ENCODE measurements at places on chromosomes 5 and 9.

- DNase-seq, result no peak
These were observed 719 bp upstream of the ISCA1 start for GRCh38 chr9:86282979-86283535.

- no peak for DNase-seq
These were observed 10.8 kb downstream of the NSG2 start for GRCh38 chr5:174056064-174056847.

- no peak for DNase-seq
These were observed 30.7 kb downstream of the CTNND2 start for GRCh38 chr5:11873587-11873986.

GRCh38 chr9:119838210-119838609, 469.0 kb upstream of the BRINP1 start:
- DNase-seq, result no peak

DNA sequence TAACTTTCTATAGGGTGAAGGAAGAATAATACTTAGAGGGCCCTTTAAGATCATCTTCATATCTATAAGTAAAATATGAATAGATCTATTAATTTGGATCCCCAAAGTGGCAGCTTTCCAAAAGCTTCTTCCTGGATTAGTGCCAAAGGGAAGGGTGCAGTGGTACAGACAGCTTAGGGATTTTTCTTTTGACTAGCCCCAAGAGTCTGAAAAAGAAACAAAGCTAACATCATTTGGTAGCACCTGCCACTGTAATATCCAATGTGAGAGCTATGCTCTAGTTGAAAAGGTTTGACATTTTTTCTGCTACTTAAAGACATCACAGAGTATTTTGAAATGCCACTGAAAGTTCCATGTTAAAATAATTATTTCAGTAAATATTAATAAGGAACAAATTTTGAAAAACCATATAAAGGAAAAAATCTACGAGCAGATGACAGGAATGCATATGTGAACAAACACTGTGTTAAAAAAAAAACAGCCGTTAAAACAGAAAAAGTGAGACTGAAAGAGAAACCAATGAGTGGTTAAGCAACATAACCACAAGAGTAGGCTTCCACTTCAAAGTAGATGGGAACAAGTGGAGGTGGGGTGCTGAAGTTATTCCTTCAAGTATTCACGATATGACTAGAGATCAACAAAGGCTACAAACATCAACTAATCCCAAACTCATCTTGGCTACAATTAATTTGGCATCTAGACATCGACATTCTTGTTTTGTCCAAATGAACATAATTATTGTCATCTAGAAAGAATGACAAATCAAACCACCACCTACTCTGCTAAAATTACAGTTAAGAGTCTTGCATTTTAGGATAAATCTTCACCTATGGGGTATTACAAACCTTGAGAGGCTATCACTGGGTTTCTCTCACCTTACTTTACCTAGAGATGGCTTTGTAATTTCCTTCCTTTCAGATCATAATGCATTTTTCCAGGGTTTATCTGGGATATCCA, 137.5 kb downstream of the CPLANE1 start:
- DNase-seq, result no peak

DNA sequence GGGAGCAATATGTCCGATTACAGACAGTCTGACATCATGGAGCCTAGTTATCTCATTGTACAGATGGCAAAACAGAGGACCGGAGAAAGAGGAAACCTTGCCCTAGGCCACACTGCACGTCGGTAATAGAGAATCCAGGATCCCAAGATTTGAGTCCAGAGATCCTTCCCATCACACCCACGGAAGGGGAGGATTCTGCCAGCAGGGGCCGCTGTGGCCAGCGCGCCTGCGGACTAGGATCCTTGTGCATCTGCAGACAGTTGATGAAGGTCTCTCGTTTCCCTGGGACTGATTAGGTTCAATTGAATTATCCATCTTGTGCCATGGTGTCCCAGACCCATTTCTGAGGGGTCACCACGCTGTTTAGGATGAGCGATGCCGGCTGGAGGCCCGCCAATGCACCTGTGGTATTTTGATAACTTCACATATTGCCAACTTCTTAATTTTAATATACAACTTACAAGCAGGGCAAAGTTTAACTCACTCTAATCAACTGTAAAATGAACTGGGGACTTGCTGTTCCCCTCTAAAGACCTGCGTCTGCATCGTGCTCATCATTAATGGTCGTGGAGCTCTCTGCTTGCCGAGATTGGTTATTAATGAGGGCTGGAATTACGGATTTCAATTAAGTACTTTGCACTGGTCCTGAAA, 592.7 kb upstream of the BRINP1 start:
- DNase-seq, result no peak

DNA sequence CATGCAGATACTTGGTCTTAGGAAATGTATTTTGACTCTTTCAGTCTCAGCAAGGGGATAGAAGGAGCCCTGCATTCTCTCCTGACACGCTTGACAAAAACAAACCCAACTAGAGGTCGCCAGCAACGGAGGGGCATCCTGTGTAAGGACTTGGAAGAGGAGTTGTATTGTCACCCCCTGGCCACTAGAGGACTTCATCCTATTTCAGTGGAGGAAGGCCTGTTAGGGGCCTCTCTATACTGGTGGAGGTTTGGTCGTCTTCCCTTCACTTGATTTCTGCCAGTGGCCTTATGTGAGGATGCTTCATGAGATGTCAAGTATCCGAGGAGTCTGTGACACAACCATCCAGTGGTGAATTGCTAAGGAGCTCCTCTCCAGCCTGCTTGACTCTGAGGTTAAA, 122.8 kb upstream of the STC2 start:
- DNase-seq, result peak; percentile 54

GRCh38 chr5:76319673-76320072, 83.4 kb upstream of the IQGAP2 start:
- DNase-seq, result no peak

- DNase-seq, result no peak
These were observed 9.9 kb upstream of the PPP2R2B start for GRCh38 chr5:146888351-146888978.

GRCh38 chr9:99680191-99680590, 141.5 kb upstream of the NR4A3 start:
- peak; percentile 39 for DNase-seq

- DNase-seq, result no peak
These were observed 884.0 kb upstream of the ACO1 start for GRCh38 chr9:31500422-31500821.

- peak; percentile 56 for DNase-seq
These were observed 33.5 kb downstream of the CSNK1G3 start for GRCh38 chr5:123545506-123545905.

GRCh38 chr5:75439276-75439675, 72.2 kb downstream of the CERT1 start:
- no peak for DNase-seq

GRCh38 chr9:124008303-124008693, 3.3 kb upstream of the LHX2 start:
- DNase-seq, result no peak

- no peak for DNase-seq
These were observed 164.4 kb upstream of the FOXD4L5 start for GRCh38 chr9:65449423-65449822.

- no peak for DNase-seq
These were observed 118.0 kb downstream of the PLPPR1 start for GRCh38 chr9:101146508-101146907.

- no peak for DNase-seq
These were observed 607.2 kb upstream of the CLINT1 start for GRCh38 chr5:158466191-158466590.

DNA sequence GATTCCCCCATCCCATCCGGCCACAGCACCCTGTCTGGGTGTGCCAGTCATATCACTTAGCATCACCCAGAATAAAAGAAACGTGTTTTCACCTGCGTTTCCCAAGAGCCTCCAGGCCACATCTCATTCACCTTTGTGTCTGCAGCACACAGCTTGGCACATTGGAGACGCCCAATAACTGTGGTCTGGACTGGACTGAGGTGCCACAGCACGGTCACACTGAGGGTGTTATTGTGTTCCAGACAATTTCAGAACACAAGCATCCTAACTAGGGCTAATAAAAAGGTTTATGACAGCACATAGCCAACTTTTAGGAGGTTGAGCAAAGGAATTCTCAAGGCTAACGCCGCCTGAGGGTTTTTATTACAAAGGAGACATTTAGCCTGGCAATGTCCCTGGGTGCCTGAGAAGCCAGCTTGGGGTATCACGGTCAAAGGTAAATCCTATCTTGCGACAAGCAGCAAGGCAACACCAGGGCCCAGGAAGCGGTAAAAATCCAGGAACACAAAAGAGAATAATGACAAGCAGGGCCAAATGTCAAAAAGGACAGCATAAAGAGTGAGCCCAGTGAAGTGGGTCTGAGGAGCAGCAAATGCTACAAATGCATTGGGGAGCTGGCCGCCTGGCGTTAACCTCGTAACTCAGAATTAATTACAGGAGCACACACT, 3.4 kb downstream of the EPB41L4B start:
- DNase-seq, result no peak

GRCh38 chr9:128151309-128152132, 2.3 kb downstream of the LCN2 start:
- DNase-seq, result no peak

DNA sequence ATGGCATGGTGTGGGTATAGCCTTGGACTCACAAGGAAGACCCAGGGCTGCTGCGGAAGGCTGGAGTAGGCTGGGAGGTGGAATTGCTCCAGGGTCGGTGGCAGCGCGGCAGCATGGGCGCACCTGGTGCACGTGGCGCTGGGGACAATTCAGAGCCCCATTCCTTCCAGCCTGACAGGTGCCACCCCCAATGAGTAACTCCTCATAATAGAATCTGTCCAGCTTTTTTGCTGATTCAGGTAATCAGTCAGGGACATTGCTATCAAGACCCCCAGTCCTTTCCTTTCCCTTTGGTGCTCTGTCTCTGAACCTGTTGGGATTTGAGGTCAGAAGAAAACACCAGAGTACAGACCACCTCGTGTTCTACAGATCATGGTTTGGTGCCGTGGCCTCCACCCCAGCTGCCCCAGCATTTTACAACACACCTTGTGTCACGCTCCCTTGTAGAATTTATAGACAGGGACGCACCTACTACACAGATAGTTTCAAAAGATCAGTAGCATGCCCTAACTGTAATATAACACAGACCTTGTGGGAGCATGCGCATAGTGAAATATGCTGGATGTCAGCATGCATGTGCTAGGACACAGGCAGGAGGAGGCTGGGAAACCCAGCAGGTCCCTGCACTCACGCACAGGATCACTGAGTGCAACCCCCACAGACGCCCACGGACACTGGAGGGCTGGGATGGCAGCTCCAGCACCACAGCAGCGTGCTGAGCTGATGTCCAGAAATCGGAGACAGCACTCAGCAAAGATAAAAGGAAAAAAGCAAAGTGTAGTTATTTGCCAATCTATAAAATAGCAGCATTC, 47.9 kb upstream of the CTSL start:
- no peak for DNase-seq

DNA sequence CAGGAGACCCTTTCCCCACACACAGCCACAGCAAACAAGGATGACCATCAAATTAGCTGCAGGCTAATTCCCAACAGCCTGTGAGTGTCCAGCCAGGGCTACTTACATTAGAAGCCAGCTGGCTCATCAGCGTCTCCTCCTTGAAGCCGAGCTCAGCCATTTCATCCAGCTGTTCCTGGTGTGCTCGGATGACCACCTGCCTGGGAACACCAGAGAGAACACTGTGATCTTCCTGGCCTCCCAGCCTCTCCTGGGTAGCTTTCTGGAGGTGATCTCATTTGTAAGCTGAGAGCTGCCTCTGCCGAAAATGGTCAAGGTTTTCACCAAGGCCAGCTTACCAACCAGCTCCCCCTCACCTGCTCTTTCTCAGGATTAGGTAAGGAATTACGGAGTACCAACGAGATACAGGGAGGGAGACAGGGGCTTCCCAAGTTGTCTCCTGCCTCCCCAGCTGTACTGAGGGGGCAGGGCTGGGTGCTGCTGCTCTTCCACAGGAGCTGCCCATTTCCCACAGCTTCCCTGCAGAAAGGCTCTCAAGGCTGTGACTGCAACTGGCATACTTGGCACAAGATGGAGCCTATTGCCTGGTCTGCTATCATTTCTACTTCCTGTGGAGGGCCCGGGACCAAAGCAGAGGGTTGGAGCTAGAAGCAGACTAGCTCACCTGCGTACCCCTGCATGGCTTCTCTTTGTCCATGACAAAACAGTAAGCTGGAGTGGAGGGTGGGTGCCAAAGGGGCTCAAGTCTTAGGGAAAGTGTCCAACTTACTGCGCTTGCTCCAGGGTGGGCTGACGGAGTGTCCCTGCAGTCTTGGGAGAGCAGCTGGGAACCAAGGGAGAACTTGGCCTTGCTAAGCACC, 73.9 kb downstream of the KIF24 start:
- no peak for DNase-seq

DNA sequence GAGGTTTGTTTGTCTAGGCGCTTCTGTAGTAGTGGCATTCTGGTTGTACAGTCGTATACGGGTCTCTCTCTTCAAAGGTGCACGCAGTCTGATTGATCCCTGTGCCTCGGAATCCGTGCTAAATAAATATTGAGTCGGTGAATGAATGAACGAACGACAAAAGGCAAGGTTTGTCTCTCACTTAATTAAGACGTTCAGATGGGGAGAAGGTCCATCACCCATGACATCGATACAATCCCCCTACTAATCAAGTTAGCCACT, 500 bp upstream of the CREBRF start:
- DNase-seq, result no peak

- DNase-seq, result no peak
These were observed 819.1 kb upstream of the GRAMD2B start for GRCh38 chr5:125604104-125604503.

- no peak for DNase-seq
These were observed 130.1 kb downstream of the AUH start for GRCh38 chr9:91231619-91232018.

DNA sequence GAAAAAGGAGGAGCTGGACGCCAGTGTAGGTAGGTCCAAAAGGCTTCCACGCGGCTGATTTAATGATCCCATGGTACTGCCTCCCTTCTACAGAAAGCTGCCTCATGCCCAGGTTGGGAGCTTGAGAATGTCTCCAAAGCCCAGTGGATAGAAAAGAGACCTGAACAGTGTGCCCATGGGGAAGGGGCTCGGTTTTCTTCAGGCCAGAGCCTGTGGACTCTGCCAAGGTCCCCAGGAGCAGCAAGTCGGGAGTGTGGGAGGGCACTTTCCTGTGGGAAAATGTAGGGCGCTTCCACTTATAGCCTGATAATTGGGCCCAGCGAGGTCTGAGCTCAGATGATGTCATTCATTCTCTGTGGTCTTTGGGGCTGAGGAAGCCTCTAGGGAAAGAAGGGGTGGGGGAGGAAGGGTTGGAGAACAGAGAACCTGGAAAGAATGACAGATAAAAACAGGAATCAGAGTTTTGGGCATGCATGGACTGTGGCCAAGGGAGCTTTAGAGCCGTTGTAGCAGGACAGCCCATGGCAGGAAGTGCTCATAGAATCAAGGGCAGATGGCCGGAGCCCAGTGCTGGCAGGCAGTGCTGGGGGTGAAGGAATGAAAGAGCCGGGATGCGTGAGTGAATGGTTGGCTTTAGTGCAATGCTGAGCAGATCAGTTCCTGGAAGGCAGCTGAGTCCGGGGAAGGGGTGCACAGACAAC, 42.5 kb upstream of the SH3PXD2B start:
- no peak for DNase-seq

Data from NCI-H460 (cell line).